NCI-H446 treated with DMSO at 0.1 percent for 48 hours (cell line): ENCODE measurements at places on chromosomes 13 and 19.

DNA sequence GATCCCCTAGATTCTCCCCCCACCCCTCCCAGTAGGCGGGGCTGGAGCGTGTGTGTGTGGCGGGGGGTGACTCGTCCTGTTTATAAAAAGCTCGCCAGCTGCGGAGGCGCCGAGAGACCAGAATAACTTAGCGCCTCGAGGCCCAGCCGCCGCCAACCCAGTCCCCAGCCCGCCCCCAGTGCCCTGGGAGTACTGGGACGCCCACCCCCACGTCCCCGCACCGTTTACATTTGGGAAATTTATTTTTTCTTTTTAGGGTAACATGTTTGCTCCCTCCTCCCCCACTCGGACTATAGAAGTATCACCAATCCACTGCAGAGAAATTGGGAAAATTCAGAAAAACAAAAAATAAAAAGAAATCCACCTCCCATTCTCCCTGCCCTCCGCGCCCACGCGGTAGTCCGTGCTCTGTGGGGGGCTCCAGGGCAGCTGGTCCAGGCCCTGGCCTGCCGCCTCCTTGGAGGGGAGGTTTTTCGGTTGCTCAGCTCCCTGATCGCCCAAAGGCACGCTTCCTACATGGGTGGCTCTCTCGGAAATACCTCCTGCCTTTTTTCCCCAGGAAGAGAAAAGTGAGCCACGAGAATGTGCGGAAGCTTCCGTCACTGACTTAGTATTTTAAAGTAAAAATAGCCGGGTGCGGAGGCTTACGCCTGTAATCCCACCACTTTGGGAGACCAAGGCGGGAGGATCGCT is 1.5 kb upstream of the RAB3A start:
- DNase-seq: peak; percentile 27

- peak; percentile 40 for DNase-seq
Observed at GRCh38 chr13:59345311-59345710, 818.4 kb downstream of the DIAPH3 start.

GRCh38 chr13:77916488-77916887 is 2.1 kb downstream of the EDNRB start:
- DNase-seq: no peak

DNA sequence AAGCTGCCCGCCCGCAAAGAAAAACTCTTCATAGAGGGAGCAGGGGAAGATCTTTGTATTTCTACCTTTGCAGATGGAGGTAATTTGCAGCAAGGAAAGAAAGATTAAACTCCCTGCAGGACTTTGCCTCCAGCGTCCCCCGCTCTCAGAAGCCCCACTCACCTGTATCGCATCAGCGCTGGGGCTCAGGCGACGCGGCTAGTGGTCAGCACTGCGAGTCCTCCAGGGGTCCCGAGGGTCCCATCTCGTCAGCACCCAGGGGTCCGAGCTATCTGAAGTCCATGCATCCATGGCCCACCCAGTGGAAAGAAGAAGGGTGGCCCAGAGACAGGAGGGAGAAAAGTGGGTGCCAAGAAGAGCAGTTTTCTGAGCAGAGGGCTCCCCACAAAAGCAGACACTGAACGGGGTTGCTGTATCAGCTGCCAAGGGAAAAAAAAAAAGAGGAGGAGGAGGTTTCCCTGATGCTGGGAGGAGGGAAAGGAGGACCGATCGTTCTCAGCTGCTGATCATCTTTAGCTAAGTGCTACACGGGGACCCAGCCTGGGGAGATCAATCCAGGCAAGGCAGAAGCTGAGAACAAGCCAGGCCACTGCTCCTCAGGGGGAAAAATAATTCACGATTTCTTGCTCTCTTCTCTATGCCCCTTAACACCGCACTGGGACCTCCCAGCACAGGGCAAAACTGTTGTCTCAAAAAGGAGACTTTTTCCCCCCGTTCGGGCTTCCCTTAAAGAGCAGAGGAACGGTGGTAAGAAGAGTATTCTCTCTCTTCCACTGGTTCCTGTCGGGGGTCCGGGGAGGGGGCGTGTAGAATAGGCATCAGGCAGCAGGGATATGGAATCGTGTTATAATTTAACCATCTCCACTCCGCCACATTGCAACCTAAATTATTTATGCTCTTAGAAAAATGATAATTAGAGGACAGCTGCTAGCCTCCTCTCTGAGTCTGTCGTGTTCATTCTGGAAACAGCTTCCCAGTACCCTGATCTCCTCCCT is 117.7 kb upstream of the CACNA1A start:
- DNase-seq: no peak

GRCh38 chr19:16569609-16570320 is 2.5 kb downstream of the SLC35E1 start:
- DNase-seq: no peak

DNA sequence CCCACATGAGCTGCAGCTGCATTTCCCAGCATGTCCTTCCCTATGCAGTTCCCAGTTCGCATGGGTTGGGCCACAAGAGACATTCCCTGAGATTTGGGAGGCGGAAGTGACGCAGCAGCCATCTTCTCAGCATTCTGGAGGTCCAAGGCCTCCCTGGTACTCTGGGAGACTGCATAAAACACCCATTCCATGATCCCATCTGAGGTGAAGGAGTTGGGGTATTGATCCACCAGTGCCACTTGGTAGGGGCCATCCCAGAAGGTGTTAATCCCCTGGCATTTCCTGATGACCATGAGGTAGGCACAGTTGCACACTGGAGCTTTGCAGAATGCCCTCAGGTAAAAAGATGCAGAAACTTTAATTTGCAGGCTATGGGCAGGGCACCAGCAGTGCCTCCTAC is 25.4 kb downstream of the POP4 start:
- DNase-seq: no peak

- no peak for DNase-seq
Observed at GRCh38 chr13:110373617-110374016, 66.5 kb downstream of the COL4A2 start.
